Jurkat, Clone E6-1 (cell line): ENCODE measurements at places on chromosomes 16 and 17.
A peak's percentile ranks its signal among the peaks of the same experiment; 100 is the strongest.

- DNase-seq: no peak
These were observed 1.9 kb upstream of the TRIM47 start for GRCh38 chr17:75880266-75880665.

GRCh38 chr16:51231702-51232101 is 80.6 kb upstream of the SALL1 start:
- DNase-seq: no peak

- no peak for DNase-seq
These were observed 45.1 kb downstream of the FZD2 start for GRCh38 chr17:44602390-44602789.

GRCh38 chr17:37043201-37043600 is 94.4 kb downstream of the AATF start:
- peak; percentile 41 for DNase-seq

GRCh38 chr17:46144246-46144645 is 49.0 kb downstream of the KANSL1 start:
- DNase-seq: no peak
